ENCODE measurements at places on chromosomes 4 and X. TPM values are rescaled to one million over a fixed set of nuclear protein-coding genes. Genes with fewer than 3 reads are reported as not detected.

The FAAH2 gene
- 0.23 TPM for polyA plus RNA-seq

The GDI1 gene
- polyA plus RNA-seq = 403 TPM

The SPANXD gene
- polyA plus RNA-seq = 13.1 TPM

The GPM6B gene
- polyA plus RNA-seq = 1.2 TPM

The GAGE12J gene
- polyA plus RNA-seq = not detected

The PABPC1L2A gene
- polyA plus RNA-seq = not detected

GRCh38 chr4:80252427-80252826, 14.0 kb upstream of the FGF5 start:
- DNase-seq = no peak

DNA sequence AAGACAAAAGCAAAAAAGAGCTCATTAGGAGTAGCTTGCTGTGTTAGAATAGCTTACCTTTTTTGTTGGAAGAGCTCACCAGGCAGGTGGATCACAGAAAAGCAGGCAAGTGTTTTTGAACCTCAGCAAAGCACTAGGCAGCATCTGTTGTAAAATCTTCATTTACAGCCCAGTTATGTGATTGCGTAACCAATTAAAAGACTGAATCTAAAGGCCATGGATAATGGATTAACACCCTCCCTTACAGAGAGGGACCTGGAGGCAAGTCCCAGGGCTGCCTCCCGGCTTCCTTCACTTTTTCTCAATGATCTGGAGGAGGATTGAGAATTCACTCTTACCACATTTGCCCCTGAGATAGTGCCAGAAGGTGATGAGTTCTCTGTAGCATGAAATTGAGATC, 51.1 kb downstream of the MAMLD1 start:
- DNase-seq = no peak

- DNase-seq = no peak
Observed at GRCh38 chrX:102959471-102959870, 22.4 kb downstream of the RAB40AL start.

- DNase-seq = peak; percentile 76
Observed at GRCh38 chrX:40152741-40153344, 55.1 kb upstream of the BCOR start.

- no peak for DNase-seq
Observed at GRCh38 chrX:17214962-17215361, 160.0 kb upstream of the NHS start.

- no peak for DNase-seq
Observed at GRCh38 chr4:76659103-76659490, 224.1 kb downstream of the SHROOM3 start.

DNA sequence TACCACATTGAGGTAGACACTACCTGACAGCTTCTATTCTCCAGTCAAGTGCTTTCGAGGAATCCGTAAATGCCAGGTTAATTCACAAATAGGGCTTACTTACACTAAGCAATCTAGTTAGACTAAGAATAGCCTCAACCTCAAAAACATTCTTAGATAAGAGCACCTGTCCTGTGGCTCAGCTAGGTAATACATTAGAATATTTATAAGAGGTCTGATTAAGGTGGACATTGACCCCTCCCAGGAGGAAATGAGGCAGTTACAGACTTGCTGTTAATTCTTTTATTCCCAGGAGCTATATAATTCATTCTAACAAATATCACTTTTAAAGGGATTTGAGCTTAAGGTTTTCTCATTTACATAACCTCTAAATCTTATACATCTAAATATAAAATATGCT, 758.1 kb downstream of the GRID2 start:
- DNase-seq = no peak

DNA sequence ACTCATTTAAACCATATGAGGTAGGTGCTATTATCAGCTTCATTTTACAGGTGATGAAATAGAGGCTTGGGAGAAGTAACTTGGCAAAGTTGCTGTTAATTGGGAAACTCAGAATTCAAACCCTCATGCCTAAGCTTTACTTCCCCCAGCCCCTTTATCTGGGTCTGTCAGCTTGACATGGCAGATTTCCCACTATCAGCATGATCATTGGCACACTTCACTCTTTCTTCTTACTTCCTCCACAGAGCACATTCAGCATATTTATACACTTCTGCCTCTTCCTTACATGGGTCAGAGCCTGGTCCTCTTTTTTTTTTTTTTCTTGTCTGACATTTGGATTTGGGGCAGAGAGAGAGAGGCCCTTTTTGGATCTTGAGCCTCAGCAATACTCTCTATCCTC, 56.5 kb upstream of the ARX start:
- DNase-seq = no peak

DNA sequence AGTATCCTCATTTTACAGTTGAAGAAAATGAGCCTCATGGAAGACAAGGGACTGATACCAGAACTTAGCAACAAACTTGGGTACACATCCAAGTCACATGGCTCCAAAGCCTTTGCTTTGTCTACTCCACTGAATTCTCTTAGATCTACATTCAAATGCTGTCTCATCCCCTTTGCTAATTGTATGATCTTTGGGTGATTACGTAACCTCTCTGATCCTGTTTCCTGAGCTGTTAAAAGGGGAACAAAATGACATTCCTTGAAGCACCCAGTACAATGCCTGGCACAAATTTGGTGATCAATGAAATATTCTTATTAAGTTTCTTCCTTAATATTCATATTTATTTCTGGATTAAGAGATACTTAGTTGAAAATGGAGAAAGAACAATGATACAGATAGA, 5.9 kb upstream of the HPGD start:
- DNase-seq = no peak

- DNase-seq = no peak
Observed at GRCh38 chr4:7595934-7596461, 161.3 kb upstream of the PSAPL1 start.

DNA sequence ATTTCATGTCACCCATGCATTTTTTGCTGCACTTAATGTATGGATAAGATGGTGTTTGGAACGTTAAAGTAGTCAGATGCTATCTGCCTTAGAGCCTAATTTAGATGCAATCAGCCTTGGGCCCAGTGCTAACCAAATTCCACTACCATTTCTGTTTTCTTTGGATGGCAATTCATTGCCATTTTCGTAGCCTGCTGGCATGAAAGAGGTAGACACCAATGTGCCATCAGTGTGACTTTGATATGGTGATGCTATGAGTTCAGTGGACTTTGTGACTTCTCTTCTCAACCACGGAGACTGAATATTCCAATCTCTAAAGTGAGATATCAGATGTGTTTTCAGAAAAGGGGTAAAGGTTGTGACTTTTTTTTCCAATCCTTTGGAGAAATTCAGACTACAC, 1.5 kb downstream of the ETFDH start:
- no peak for DNase-seq

Measured in SK-N-SH (cell line).